ENCODE measurements at places on chromosomes 16 and 17.

DNA sequence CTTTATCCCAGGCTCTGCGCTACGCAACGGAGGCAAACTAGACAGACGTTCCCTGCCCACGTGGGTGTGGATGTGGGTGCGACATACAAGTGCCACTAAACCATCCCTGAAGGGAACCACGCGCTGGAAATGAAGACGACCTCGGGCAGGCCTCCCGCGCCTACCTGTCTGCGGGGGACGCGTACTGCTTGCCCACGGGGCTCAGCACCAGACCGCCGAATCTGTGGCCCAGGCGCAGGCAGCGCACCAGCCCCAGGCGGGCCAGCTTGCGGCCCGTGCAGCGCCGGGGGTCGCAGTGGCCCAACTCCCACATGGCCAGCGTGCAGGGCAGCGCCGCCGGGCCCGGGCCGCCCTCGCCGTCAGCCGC, 480 bp downstream of the TSR3 start:
- no peak for DNase-seq

DNA sequence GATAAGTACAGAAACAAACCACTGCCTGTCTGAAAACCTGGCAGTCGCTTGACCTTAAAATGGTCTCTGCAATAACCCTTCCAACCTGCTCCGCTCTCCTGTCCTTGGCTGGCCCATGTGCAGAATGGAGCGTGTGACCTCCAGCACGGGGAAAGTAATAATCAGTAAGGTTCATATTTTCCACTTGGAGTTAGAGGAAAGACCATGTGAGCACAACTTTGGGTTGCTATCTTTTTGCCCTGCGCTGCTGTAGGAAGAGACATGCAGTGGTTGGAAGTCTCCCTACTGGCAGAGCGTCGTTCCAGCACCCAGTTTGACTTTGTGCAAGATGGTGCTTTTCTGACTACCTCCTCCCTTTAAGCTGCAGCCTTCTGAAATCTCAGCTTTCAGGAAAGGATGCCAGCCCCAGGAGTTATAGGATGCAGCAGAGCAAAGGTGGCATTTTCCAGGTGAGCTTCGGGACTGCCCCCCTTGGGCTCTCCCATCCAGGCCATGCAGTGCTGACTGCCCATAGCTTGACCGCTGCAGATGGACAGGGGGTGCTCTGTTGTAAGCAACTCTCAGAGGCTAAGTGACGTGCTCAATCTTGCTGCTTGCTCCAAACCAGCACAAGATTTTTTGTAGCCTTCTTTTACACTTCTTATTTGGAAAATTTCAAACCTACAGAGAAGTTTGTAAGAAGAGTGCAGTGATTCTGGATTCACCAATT, 110.7 kb upstream of the NOL11 start:
- no peak for DNase-seq

DNA sequence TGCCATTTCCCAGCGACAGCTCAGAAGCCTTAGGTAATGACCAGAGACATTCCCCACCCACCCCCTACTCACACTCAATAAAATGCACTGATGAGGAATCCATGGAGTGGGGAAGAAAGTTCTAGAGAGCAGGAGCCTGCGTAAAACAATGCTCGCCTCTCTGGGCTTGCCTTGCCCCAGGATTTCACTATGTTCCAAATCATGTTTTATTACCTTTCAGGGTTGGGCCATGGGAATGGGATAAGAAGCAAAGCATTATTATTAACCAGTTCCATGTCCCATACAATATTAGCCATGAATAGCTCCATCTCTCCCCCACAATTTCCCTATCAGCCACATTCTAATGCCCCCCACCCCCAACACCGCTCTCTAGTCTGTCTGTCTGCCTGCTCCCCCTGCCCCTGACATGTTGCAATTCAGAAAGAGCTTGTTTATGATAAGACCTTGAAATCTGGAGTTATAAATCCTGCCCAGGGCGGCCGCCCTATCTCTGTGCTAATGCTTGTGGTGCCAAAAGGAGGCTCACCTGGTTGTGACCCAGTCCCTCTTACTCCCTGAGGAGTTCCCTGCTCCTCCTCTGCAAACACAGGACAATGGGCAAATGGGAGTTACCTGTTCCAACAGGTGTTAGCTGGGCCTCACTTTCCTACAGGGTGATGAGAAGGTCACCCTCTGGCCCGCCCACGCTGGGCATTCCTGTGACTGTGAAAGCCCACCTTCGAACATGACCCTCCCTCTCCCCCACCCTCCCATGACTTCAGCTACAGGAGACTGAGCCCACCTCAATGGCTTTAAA, 28.0 kb upstream of the DDX52 start:
- DNase-seq = no peak

- DNase-seq = no peak
Observed at GRCh38 chr17:15237106-15237425, 28.1 kb downstream of the PMP22 start.

- no peak for DNase-seq
Observed at GRCh38 chr17:39848600-39848999, 15.5 kb downstream of the IKZF3 start.

DNA sequence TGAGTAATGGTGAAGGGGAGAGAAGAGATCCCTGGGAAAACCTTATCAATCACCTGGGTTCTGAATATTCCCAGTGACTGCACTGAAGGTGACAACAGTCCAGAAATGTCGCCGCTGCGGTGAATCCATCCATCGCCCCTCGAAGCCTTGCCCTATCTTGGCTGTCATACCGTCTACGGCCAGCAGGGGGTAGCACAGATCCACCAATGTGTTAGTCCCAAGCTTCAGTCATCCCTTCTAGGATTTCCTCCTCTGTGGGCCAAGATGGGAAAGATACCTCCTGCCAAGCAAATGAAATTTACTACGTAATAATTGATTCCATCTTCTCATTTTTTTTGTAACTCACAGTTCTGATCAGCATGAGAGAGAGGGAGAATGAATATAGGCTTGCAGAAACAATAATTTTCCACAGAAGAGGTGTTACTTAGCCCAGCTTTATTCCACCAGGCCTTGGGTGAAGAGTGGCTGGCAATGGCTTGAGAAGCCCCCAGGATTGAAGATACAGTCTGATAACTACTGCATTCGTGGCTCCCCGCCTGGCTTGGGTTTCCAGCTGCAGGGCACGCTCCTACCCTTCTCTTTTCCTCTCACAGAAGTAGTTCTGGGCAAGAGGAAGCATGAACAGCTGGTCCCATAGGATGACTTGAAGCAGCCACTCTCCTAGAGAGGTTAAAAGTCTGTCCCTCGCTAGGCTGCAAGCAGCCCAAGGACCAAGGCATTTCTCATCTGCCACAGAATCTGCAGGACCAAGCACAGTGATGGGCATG, 2.6 kb upstream of the FMNL1 start:
- peak; percentile 96 for DNase-seq

GRCh38 chr16:23496821-23497542, 13.3 kb downstream of the GGA2 start:
- no peak for DNase-seq

DNA sequence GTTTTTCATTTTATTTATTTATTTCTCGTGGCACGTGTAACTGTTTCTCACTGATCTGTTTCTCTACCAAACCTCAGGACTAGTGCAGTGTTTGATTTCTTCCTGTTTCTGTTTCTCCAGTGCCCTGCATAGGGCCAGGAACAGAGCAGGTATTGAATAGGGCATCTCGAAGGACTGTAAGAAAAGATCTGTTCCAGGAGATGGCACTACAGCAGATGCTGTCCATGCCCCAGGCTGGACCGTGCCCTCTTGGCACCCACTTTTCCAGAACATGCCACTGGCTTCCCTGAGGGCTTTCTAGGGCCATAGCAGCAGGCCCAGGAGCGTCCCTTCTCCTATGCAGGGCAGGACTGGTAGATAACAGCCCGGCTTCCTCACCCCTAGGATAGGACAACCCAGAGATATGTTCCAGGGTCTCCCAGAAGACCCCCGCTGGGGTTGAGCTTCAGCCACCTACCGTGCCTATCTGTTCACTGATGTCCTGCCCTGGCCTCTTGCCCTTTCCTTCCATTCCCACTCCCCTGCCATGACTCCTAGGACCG, 4.4 kb downstream of the SNX20 start:
- no peak for DNase-seq

DNA sequence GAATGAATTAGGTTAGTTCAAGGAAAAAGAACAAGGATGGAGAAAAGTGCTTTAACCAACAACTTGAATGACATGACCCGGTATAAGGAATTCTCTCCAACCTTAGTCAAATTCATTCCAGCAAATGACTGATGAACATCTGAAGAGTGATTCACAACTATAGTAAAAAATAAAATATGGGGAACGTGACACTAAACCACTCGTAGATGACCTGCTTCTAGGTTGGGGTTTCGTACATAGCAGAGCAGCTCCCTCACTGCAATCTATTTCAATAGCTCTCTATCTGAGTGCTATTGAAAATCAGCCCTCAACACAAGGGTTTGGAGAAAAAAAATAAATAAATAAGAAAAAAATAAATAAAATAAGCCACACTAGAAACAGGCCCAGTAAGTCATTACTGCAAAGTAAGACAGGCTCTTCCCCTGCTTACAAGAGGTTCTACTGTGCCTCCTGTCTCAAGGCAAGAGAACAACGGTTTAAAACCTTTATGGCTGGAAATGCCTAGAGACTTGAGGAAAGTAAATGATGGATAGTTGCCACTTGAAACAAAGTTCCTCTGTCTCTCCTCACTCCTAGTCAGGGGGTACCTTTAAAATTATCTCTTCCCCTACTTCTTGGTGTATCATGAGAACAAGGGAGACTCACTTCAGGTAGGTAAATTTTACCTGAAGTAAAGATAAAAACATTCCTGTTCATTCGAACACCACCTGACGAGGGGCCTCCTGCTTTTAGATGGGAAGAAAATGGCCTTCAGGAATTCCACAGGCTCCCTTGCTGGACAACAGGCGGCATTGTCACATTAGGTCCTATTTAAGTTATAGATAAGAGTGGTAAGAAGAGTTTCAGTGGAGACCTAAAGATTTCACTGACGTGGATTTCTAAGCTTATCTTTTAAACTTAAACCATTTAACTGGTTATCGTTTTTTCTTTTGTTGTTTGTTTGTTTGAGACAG, 20.5 kb downstream of the COG7 start:
- no peak for DNase-seq

DNA sequence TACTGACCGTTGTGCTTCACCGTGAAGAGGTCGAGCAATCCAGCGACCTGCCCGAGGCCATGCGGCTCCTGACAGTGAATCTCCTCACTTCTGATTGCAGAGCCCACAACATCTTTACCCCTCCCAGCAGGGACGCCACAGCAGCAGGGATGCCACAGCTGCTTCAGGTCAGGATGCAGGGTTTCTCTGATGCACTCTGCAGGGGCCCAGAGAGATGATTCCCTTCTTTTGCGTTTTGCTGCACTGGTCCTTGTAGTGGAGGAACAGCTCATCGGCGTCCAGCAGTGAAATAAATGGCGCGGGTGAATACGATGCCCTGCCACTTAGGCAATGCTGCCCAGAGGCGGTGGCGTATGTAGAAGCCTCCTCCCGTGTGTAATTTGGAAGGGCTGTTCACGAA, 5.6 kb downstream of the KIAA0513 start:
- DNase-seq = no peak

- DNase-seq = no peak
Observed at GRCh38 chr16:78376452-78376851, 277.0 kb downstream of the WWOX start.

- DNase-seq = no peak
Observed at GRCh38 chr17:7404737-7405349, 946 bp upstream of the TMEM256 start.

GRCh38 chr16:28010671-28011070, 52.8 kb downstream of the GSG1L start:
- no peak for DNase-seq

- DNase-seq = no peak
Observed at GRCh38 chr17:2191227-2191626, 112.4 kb downstream of the SMG6 start.

- DNase-seq = peak; percentile 47
Observed at GRCh38 chr17:29369831-29370735, 20.1 kb upstream of the TAOK1 start.

DNA sequence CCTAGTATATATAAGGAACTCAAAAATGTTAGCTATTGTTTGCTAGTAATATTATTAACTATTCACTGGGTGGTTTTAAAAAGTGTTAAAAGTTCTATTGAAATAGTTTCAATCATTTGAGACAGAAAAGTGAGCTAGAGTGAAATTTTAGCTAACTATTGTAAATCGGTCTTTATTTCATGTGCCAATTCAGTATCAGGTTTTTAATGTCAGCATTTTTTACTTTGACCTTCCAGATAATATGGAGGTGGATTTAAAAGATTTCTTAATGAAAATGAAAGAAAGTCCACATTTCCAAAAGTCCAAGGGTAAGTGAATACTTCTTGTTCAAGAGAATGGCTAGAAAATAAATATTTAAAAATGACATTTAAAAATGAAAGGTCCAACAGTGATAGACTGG, 90.9 kb downstream of the EFCAB13 start:
- no peak for DNase-seq

GRCh38 chr16:79869304-79870015, 268.9 kb upstream of the MAF start:
- no peak for DNase-seq

DNA sequence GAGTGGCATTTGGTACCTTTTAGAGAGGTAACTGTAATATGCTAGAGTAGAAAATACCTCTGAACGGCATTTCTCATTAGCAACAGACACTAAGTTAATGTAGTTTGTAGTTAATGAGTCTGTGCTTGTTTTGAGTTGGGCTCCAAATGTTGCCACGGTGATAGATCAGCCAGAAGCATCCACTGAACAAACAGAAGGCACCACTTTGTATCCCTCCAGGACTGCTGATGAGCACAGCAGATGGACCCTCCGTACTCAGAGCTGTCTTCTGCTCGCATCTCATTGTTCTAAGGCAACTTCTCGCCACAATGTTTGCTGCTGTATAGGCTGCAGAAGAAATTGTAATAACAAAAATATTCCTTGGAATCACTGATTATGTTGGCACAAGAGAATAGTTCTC, 56.1 kb downstream of the TNRC6C start:
- no peak for DNase-seq

GRCh38 chr16:57479205-57479975, 6.9 kb downstream of the DOK4 start:
- no peak for DNase-seq

DNA sequence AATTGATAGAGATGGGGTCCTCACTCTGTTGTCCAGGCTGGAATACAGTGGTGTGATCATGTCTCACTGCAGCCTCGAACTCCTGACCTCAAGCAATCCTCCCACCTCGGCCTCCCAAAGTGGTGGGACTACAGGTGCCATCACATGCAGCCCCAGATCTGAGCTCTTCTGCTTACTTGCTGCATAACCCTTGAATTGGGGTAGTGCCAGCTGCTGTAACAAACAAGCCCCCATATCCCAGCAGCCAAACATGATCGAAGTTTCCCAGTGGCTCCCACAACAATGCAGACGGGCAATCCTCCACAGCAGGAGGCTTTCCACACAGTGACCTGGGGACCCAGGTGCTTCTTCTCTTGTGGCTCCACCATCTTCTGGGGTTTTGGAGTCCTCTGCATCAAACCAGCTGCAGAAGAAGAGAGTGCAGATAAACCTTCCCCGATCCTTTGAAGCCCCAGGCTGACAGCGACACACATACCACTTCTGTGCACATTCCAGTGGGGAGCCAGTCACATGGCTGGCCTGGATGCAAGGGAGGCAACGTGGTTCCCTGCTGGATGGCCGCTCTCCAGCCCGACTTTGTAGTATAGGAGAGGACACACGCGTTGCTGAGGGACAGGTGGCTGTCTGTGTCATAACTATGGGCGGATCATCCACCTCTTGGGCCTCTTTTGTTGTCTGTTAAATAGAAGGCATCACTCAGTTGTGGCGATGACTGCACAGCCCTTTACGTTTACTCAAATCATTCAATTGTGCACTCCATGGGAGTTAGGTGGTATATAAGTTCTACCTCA, 16.7 kb downstream of the SBK1 start:
- DNase-seq = no peak

GRCh38 chr17:15404106-15405057, 63.0 kb upstream of the TEKT3 start:
- no peak for DNase-seq

All from posterior cingulate gyrus (tissue), 11 donors.